ENCODE measurements at places on chromosomes 1 and 21. TPM values are rescaled to one million over a fixed set of nuclear protein-coding genes. Genes with fewer than 3 reads are reported as not detected.

DNA sequence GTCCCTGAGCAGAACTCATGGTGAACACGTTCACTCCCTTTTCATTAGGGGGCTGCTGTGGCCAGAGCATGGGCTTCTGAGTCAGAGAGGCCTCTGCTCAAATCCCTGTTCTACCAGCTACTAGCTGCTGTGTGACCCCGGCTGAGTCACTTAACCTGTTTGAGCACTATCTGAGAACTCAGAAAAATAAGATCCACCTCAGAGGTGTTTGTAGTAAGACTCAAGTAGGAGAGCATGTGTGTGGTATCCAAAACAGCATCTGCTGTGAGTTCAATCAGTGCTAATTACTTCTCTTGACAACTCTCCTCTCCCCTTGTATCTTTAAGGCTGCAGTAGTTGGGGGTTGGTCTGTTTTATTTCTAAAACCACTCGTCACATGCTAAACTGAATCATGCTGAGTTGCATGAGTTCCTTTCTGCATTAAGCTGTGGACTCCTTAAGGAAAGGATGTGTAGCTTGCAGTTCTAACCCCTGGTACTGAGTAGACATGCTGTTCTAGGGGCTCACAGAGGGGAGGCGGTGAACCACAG, 39.7 kb upstream of the JUN start:
- DNase-seq, result peak; percentile 84

- no peak for DNase-seq
Observed at GRCh38 chr1:172118618-172119017, 277.3 kb downstream of the DNM3 start.

- no peak for DNase-seq
Observed at GRCh38 chr21:31647650-31648049, 11.8 kb upstream of the SOD1 start.

DNA sequence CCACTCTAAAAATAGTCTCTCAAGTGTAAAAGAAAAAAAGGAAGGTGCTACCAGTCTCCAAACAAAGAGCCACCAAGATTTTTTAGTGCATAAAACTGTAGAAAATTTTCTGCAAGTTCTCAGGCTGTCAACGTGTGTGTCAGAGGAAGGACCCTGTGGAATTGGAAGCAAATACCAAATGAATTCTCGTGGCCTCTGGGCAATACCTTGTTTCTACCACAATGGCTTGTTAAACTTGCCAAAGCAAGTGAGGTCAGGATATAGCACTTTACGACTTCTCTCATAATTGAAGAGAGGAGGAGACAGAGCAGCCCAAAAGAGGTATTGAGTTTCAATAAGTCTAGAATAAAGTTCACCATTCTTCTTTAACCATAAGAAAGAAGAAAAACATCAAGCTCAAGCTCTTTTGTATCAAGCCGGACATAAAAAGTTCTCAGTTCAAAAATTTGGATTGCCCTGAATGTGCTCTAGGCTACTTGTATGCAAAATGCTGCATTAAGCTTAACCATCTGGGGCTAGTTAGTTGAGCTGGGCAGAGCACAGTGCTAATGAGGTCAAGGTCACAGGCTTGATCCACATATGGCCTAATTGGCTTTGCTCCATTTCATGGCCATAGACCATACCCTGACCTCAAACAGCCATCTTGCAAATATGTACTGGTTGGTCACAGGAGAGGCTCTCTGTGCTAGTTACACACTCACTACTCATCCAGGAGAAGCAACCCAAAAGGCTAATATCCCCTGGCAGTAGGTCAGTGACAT, 60.5 kb downstream of the TBX15 start:
- no peak for DNase-seq

GRCh38 chr1:223870617-223871574, 25.1 kb upstream of the TP53BP2 start:
- DNase-seq, result no peak

- DNase-seq, result no peak
Observed at GRCh38 chr1:160653620-160654016, 6.8 kb upstream of the SLAMF1 start.

Gene S1PR1
- 1.7 TPM for total RNA-seq

Gene PER3
- total RNA-seq, result 2.4 TPM

Gene TNFAIP8L2
- not detected for total RNA-seq

Gene KRTAP12-1
- not detected for total RNA-seq

Gene FCRL2
- not detected for total RNA-seq

Data from epithelial cell of proximal tubule (primary cell).